ENCODE measurements at places on chromosomes 16 and 17.

DNA sequence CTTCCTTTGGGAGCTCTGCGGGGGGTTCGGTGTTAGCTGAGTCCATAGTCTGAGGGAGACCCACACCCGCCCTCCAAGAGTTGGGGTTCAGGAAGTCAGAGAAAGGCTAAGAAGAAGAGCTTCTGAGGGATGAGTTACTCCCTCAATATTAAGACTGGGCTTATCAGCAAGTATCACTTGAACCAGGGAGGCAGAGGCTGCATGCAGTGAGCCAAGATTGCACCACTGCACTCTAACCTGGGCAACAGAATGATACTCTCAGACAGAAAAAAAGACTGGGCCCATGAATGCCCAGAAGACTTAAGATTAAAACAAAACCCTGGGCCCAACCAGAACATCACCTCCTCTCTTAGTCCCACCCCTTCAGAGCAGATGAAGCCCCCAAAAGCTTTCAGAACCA is 6.0 kb downstream of the NKIRAS2 start:
- no peak for DNase-seq

- no peak for DNase-seq
Measured at GRCh38 chr16:61797296-61797795, 238.9 kb downstream of the CDH8 start.

DNA sequence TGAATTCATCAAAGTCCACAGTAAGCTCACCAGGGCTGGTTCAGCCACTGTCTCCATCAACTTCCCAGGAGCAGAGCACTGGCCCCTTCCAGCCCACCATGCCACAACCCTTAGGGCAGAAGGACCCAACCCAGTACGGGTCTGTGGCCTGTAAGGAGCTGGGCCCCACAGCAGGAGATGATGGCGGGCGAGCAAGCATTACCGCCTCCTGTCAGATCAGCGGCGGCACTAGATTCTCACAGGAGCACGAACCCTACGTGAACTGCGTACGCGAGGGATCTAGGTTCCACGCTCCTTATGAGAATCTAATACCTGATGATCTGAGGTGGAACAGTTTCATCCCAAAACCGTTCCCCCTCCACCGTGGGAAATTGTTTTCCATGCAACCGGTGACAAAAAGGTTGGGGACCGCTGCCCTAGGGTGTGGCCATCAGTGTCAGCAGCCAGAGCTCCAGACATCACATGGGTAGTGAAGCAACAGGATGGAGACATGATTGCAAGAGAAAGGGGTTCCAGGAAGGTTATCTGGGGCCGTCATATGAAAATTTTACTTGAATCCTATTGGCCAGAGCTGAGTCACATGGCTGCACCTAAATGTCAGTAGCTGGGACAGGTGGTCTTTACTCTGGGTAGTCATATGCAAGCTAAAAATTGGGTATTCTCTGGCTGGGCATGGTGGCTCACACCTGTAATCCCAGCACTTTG is 12.4 kb upstream of the SLC25A19 start:
- DNase-seq, result no peak

DNA sequence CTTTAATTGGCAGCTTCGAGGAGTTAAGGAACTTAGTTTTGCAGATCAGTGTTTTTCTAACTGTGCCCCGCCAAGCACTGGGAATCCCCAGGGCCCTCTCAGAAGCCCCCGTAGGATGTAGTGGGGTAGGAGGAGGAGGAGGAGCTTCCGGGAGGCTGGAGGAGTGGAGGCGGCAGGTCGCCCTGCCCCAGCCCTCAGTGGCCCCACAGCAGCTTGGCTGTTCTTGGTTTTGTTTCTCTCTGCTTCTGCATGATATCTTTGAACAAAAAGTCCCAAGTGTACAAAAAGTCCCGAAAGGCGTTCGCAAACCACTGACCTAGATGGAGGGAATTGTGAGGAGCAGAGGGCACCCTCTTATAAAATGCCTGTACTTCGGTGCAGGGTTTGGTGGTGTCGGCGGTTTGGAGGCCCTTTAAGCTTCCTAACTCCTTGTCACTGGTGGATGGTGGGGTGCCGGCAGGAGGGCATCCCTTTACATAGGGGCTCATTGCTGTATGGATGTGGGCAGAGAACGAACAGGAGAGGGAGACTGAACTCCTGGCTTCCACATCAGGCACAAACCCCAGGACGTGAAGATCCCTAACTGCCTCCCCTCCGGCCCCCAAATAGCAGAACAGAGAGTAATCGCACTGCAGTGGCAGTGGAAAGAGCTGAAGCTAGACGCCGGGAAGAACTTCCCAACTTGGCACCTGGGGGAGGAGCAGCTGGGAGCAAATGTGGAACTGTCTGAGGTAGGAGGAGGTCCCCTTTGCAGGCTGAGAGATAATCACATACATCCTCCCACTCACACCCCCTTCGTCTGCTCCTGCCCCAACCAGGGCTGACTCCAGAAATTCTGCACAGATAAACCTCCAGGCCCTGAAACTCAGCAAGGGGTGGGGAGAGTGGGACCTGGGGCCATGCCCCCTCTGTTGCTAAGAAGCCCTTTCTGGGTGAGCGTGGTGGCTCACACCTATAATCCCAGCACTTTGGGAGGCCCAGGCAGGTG is 20.1 kb downstream of the EPOP start:
- no peak for DNase-seq

DNA sequence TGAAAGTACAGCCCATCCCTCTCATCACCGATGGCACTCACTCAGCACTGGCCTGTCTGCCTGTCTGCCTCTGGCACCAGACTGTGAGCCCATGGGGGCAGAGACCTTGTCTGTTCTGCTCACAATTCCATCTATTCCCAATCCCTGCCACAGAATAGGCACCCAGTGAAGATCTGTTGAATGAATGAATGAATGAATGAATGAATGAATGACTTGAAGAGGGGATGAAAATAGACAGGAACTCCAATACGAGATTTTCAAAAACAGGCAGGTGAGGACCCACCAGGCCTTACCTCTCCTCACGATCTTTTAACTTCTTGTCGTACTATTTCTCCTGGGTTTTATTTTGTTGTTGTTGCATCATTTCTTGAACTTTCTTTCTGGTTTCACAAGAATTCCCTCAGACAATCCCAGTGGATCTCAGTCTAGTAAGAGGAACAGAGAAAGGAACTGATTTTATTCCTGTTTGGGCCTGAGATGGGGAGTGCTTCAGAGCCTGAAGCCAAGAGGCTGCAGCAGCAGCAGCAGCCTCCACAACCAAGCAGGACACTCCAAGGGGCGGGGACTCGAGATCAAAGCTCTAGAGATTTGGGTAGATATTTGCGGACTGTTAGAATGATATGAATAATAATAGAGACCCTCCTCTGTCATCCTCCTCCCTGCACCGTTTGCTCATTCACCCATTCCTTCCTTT is 17.7 kb downstream of the KRT9 start:
- DNase-seq, result no peak

Measured in RPMI7951 (cell line).